ENCODE measurements at places on chromosomes 6 and 20. TPM values are rescaled to one million over a fixed set of nuclear protein-coding genes. Genes with fewer than 3 reads are reported as not detected.

The NKAIN2 gene
- total RNA-seq, result not detected

The MATN4 gene
- total RNA-seq, result not detected

The SEL1L2 gene
- total RNA-seq, result 3.6 TPM

The THEMIS gene
- 0.19 TPM for total RNA-seq

The PAK5 gene
- not detected for total RNA-seq

The HLA-DQB2 gene
- total RNA-seq, result not detected

The HLA-B gene
- total RNA-seq, result 1,772 TPM

The FILIP1 gene
- total RNA-seq, result 3.4 TPM

The SUMO4 gene
- total RNA-seq, result 6.7 TPM

The PRL gene
- total RNA-seq, result not detected

The HTR1B gene
- not detected for total RNA-seq

The GCNT2 gene
- total RNA-seq, result 4.7 TPM

The TCF15 gene
- total RNA-seq, result 0.34 TPM

The FGD2 gene
- total RNA-seq, result 37.3 TPM

The KCNQ5 gene
- total RNA-seq, result not detected

The MAS1 gene
- total RNA-seq, result not detected

The UBD gene
- total RNA-seq, result not detected

The TFAP2C gene
- 1.3 TPM for total RNA-seq

The MUC22 gene
- total RNA-seq, result not detected

The RAMACL gene
- 8.8 TPM for total RNA-seq

The FOXF2 gene
- total RNA-seq, result not detected

The MYO6 gene
- total RNA-seq, result 27.1 TPM

The BPIFB1 gene
- not detected for total RNA-seq

The WFDC10B gene
- not detected for total RNA-seq

The SLC22A16 gene
- total RNA-seq, result 2.2 TPM

The PRPF6 gene
- total RNA-seq, result 65.2 TPM

The MAFB gene
- 125 TPM for total RNA-seq

The DPPA5 gene
- not detected for total RNA-seq

The FOXP4 gene
- 5.1 TPM for total RNA-seq

The RBL1 gene
- total RNA-seq, result 6.7 TPM

The DEFB132 gene
- total RNA-seq, result 0.66 TPM

The GTSF1L gene
- total RNA-seq, result not detected

The HLA-DQB1 gene
- total RNA-seq, result 15.8 TPM
